Stimulated activated CD8-positive, alpha-beta memory T cell treated with anti-CD3 and anti-CD28 coated beads, Interleukin-4, amount 100 ng/mL, for 4 hours (primary cell): ENCODE measurements at places on chromosomes 4 and X.

DNA sequence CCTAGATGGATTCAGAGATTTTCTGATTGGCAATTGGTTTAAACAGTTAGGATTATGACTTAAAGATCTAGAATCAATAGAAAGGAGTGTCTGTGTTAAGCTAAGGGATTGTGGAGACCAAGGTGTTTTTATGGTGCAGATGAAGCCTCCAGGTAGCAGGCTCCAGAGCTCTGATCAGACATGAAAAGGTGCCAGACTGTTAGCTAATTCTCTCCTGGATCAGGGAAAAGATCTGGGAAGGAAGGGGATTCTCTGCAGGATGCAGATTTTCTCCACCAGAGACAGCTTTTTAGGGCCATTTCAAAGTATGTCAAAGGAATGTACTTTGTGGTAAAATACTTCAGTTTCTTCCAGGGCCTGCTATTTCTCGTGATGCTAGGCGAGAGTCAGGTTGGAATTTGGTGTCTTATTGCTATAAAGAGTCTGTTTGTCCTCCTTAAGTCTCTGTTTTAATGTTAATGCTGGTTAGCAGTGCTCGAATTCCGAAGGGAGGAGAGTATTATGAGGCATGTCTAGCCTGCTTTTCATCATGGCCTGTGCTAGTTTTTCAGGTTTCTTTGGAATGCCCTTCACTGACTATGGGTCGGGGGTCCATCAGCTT, 12.0 kb upstream of the GPR78 start:
- DNase-seq: no peak

GRCh38 chrX:98357146-98357545, 1473.4 kb downstream of the RPA4 start:
- DNase-seq: no peak

DNA sequence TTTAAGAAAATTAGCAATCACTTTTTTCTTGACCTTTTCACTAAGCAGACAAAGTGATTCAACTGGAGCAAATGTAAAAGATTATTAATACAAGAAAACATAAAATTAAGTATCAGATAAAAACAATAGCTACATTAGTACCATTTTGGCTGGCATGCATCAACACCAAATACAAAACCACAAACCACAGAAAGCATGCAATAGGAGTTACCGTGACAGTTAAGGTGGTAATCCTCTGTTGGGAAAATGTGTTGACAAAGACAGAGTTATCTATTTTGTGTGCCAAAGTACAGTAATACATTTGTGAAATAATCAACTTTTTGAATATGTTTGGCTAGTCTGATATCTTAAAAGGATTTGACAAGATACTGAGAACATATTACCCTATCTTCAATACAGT, 89.8 kb upstream of the ETNPPL start:
- no peak for DNase-seq

GRCh38 chr4:179867300-179867878, 2375.8 kb upstream of the TENM3 start:
- no peak for DNase-seq

GRCh38 chrX:35166023-35166422, 223.4 kb downstream of the FAM47B start:
- DNase-seq: no peak

- no peak for DNase-seq
Measured at GRCh38 chr4:173159791-173160190, 8.8 kb upstream of the GALNT7 start.

DNA sequence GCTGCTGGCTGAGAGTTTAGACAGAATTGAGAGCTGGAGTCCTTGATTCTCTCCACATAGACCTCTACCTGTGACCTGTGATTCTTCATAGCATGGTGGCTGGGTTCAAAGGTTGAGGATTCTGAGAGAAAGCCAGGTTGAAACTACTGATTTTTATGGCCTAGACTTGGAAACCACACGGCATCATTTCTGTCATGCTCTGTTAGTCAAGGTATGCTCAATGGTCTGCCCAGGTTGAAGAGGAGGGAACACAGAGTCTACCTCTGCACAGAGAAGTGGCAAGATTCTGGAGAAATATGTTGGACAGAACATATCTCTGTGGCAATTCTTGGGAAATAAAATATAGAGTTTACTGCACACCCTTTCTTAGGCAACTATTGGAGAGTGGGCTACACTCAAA, 57.2 kb upstream of the CXorf66 start:
- no peak for DNase-seq

- no peak for DNase-seq
Measured at GRCh38 chr4:5952975-5953951, 60.4 kb upstream of the CRMP1 start.

- DNase-seq: no peak
Measured at GRCh38 chrX:151679798-151680402, 15.4 kb upstream of the PRRG3 start.

DNA sequence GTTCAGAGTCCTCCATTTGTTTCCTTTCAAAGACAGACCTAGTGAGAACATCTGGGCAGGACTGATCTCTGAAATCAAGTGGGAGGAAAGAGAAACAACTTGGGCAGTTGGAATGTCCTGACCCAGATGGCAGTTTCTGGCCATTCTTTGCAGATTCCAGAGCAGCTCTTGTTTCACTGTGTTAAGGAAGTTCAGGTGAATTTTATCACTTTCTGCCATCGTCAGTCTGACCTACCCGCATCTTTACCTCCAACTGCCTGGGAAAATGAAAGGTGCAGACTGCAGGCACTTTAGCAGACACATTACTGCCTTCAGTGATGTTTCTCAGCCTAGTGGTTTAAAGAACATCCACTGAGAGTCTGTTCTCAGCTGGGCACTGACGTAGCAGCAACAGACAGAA, 216.2 kb downstream of the CEP135 start:
- no peak for DNase-seq

DNA sequence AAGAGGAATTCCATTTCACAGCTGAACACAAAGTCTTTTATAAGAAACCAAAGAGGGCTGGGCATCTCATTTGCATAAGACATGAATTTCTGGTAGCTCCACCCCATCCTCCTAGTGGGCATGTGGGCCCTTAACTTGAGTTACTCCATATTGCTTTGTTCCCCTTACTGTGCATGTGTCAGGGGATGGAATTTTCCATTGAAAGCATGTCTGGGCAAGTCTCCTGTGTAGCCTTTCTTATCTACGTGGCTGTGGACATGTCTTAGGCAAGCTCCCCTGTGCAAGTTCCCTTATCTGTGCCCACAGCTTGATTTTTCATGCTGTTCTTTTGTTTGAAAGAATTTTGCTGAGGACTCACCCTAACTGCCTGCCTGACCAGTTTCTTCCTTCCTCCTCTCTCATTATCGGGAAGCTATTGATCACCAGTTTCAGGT, 123.5 kb upstream of the JADE1 start:
- DNase-seq: no peak

- DNase-seq: no peak
Measured at GRCh38 chr4:171390626-171391025, 422.6 kb upstream of the GALNTL6 start.

DNA sequence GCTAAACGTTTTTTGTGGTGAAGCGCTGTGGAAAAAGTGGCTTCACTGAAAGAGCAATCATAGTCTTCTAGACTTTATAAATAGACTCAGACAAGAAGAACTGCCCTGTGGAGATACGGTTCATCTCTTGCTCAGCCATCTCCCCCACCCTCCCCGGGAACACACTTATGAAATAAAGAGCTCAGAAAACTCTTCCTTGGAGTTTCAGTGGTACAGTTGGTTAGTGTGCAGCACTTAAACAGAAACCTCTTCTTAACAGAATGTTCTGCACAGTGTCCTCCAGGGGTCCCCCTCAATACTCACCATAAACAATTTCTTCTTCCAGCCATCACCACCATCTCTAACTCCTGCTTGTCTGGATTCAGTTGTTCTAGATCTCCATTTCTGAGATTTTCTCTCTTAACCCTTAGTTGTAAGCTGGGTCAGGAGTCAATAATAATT, 313.0 kb downstream of the ARHGAP10 start:
- DNase-seq: no peak

GRCh38 chr4:145498430-145498829, 16.8 kb downstream of the SMAD1 start:
- DNase-seq: no peak

GRCh38 chr4:108483079-108483478, 137.3 kb upstream of the RPL34 start:
- DNase-seq: no peak

- no peak for DNase-seq
Measured at GRCh38 chrX:110086162-110086915, 83.4 kb downstream of the TMEM164 start.

- no peak for DNase-seq
Measured at GRCh38 chrX:124333862-124334261, 1.4 kb downstream of the TEX13D start.

- DNase-seq: no peak
Measured at GRCh38 chr4:113148925-113149324, 99.5 kb downstream of the ANK2 start.

- no peak for DNase-seq
Measured at GRCh38 chrX:15815779-15816437, 25.6 kb downstream of the ZRSR2 start.

DNA sequence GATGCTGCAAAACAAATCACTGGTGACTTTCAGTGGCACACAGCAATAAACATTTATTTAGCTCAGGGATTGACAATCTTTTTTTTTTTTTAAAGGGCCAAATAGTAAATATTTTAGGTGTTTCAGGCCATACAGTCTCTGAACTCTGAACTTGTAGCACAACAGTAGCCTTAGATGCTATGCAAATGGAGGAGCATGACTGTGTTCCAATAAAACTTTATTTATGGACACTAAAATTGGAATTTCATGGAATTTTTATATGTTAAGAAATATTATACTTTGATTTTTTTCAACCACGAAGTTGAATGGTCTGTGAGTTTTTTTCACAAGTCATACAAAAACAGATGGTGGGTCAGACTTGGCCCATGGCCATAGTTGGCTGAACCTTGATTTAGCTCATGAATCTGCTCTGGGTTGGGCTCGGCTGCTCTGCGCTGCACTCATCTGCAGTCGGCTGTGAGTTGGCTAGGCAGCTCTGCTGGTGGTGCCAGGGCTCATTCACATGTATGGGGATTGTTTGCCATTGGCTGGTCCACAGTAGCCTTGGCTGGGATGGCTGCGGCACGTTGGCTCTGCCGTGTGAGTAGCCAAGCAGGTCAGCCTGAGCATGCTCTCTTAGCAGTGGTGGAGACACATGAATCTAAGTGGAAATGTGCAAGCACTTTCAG, 231.7 kb upstream of the PGRMC2 start:
- no peak for DNase-seq

DNA sequence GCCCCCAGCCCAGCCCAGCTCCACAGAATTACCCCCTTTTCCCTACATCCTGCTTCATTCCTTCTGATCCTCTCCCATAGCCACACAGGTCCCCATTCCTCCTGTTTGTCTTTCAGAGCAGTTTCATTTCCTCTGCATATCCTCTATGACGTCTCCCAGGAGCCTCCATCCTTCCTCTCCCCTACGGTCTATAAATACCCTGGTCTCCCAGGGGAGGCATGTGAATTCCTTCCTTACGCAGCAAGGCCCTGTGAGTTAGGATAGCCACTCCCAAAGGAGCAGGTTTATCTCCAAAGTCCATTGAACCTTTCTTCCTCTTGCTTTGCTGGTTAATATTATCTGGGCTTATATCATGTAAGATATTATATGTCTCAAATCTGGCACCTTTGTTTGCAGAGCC, 8.4 kb upstream of the APLN start:
- DNase-seq: no peak

GRCh38 chrX:623599-624315, 6.8 kb upstream of the SHOX start:
- no peak for DNase-seq

DNA sequence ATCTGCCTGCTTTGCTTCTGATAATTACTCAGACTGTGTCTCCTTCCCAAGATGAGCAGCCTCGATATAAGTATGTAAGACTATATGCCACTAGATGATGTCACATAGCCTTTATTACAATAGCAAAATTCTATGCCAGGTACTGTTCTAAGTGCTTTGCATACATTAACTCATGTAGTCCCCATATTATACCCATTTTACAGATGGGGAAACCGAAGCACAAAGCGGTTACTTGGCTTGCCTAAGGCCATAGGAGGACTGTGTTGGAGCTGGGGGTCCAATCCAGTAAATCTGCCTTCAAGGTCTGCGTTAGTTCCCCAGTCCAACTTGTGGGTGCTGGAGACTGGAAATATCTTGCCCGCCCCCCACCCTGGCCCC, 826 bp upstream of the SCML1 start:
- no peak for DNase-seq

DNA sequence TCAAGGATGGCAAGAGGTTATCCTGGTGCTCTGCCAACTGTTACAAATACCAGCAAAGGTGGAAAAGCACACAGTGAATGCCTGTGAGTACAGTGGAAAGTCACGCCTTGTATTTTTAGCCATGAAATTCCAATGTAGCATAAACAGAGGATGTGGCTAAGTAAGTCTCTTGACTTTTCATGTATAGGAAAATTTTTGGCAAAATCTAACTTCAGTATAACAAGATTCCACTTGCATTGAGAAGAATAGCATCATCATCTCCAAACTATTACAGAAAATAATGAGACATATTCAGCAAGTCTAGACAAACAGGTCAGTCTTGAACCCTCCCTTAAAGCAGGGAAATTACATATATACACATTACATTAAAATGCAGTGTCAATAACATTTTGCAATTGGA, 7.9 kb downstream of the SLC10A6 start:
- no peak for DNase-seq

- DNase-seq: no peak
Measured at GRCh38 chr4:3307891-3308575, 15.2 kb downstream of the RGS12 start.

GRCh38 chr4:90126805-90127204, 389 bp upstream of the CCSER1 start:
- no peak for DNase-seq

- no peak for DNase-seq
Measured at GRCh38 chr4:111028795-111029194, 405.9 kb upstream of the PITX2 start.

- no peak for DNase-seq
Measured at GRCh38 chr4:188722911-188723310, 583.7 kb downstream of the TRIML1 start.

DNA sequence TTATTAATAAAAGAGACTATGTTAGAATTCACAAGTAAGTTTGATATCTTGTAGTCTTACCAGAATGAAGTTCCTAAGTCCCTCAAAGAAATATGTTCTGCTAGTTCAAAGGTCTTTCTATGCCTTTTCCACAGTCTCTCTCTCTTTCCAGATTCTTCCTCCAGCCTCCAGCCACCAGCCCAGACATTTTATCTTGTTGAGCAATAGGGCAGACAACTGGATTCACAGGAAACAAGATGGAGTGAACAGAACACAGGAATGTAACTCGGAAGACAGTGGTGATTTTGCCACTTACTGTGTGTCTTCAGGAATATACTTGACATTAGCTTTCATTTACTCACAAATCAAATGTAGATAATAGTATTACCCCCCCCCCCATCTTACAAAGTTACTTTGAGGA, 17.1 kb upstream of the CPEB2 start:
- no peak for DNase-seq
